ENCODE measurements at places on chromosomes 5 and 9. TPM values are rescaled to one million over a fixed set of nuclear protein-coding genes. Genes with fewer than 3 reads are reported as not detected.

SLC6A19 gene
- total RNA-seq: 0.16 TPM

DNA sequence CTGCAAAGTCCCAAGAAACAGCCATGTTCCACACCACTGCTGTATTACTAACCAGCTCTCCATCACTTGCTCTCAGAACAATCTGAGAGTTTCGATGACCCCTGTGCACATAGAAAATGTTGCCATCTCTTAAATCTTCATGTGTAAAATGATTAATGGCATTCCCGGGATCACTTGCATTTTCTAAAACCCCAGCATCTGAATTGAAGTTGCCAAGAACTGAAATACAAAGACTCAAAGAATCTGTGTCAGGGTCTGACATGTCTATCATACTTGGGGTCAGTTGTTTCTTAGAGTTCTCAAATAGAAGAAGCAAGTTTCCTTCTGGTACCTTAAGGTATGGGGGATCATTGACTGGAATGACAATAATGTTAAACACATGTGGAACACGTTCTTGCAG is 115.1 kb downstream of the ESM1 start:
- ATAC-seq: no peak

GRCh38 chr5:174446446-174446845 is 277.9 kb upstream of the MSX2 start:
- ATAC-seq: no peak

GRCh38 chr5:96972599-96973334 is 36.9 kb downstream of the LNPEP start:
- no peak for ATAC-seq

ACOT12 gene
- total RNA-seq: not detected

DNA sequence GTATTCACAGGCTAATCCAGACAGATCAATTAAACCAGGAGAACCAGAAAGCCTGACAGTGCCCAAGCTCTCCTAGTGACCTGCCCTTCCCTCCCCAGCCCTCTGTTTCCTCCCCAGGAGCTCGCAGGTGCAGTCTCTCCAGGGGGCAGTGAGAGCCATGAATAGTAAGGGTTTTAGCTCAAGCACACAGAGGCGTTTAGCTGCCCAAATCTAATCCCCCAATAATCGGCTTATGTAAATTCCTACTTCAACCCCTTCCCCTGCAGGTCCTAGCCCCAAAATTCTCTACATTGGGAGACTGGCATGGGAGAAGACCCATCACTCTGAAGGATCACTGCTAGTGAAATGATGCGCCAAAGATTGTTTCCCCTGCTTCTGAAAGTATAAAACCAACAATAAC is 10.5 kb upstream of the TAL2 start:
- ATAC-seq: no peak

- ATAC-seq: no peak
Observed at GRCh38 chr5:80916676-80917075, 43.5 kb upstream of the RASGRF2 start.

GRCh38 chr5:156109317-156110023 is 217.5 kb upstream of the SGCD start:
- no peak for ATAC-seq

NAIP gene
- 11.6 TPM for total RNA-seq
